ENCODE measurements at places on chromosomes 3 and 15.
A peak's percentile ranks its signal among the peaks of the same experiment; 100 is the strongest.

DNA sequence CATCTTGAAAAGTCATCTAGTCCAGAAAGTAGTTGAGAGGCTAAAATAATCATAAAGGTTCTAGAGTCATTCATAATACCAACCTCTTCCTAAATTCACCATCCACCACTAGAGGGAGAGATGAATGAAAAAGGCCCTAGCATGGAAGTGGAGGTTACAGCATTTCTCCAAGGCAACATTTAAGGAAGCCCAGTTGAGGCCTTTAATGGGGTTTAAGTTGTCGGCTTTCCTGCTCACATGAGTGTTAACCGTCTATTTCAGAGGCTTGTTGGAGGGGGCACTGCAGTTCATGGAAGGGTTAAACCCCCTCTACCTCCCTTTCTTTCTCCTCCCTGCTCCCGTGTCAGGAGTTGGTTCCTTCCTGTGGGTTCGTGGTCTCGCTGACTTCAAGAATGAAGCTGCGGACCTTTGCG is 3.8 kb upstream of the SLCO3A1 start:
- no peak for DNase-seq

GRCh38 chr3:115151921-115152320 is 4.8 kb upstream of the ZBTB20 start:
- DNase-seq: no peak

- no peak for DNase-seq
Measured at GRCh38 chr15:35206060-35206675, 121.1 kb upstream of the NANOGP8 start.

- no peak for DNase-seq
Measured at GRCh38 chr3:62888180-62888579, 13.0 kb upstream of the CADPS start.

DNA sequence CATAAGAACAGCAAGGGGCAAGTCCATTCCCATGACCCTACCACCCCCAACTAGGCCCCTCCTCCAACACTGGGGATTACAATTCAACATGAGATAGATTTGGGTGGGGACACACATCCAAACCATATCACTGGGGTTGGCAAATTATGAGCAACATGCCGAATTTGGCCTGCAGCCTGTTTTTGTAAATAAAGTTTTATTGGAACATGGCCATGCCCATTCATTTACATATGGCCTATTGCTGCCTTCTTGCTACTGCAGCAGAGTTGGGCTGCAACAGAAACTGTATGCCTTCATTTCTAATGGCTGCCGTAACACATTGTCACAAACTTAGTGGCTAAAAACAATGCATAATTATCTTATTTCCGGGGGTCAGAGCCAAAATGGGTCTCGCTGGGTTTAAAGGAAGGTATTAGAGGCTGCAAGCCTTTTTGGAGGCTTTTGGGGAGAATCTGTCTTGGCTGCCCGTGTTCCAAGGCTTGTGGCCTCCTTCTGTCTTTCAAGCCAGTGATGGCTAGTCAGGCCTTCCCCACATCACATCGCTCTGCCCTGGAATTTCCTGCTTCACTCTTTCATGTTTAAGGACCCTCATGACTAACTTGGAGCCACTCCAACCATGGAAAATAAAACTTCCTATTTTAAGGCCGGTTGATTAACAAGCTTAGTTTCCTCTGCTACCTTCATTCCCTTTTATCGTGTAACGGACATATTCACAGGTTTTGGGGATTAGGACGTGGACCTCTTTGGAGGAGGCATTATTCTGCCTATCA is 428.5 kb upstream of the PROK2 start:
- DNase-seq: no peak

- DNase-seq: no peak
Measured at GRCh38 chr3:139578783-139579182, 39.2 kb upstream of the RBP1 start.

DNA sequence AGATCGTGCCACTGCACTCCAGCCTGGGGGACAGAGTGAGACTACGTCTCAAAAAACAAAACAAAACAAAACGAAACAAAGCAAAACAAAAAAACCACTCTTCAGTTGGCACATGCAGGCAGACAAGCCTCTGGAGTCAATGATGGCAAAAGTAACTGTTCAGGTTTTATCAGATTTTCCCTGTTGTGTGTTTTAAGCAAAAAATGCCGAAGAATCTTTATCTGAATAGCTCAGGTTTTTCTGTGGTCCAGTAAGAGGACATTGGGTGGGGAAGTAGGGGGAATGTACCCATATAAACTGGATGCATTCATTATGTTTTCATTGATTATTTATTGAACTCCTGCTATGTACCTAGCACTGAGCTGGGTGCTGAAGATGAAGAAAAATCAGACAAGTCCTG is 20.8 kb upstream of the BCL2A1 start:
- no peak for DNase-seq

DNA sequence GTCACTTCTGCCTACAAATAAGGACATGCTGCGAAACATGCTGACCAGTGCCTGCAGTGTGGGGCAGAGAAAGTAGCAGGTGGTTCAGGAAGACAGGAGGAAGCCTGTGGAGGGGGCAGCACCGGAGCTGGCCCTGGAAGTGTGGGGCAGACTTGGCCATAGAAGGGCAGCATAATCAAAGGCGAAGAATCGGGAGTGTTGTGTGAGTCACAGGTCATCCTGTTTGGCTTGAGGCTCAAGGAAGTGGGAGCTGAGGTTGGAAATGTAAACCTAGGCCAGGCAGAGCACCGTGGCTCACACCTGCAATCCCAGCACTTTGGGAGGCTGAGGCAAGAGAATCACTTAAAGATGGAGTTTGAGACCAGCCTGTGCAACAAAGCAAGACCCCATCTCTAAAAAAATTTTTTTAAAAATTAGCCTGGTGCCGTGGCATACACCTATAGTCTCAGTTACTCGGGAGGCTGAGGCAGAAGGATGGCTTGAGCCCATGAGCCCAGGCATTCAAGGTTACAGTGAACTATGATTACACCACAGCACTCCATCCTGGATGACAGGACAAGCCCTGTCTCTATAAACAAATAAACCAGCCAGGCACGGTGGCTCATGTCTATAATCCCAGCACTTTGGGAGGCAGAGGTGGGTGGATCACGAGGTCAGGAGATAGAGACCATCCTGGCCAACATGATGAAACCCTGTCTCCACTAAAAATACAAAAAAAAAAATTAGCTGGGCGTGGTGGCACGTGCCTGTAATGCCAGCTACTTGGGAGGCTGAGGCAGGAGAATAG is 54.0 kb downstream of the FAM43A start:
- no peak for DNase-seq

- no peak for DNase-seq
Measured at GRCh38 chr3:64000453-64001055, 22.7 kb downstream of the PSMD6 start.

DNA sequence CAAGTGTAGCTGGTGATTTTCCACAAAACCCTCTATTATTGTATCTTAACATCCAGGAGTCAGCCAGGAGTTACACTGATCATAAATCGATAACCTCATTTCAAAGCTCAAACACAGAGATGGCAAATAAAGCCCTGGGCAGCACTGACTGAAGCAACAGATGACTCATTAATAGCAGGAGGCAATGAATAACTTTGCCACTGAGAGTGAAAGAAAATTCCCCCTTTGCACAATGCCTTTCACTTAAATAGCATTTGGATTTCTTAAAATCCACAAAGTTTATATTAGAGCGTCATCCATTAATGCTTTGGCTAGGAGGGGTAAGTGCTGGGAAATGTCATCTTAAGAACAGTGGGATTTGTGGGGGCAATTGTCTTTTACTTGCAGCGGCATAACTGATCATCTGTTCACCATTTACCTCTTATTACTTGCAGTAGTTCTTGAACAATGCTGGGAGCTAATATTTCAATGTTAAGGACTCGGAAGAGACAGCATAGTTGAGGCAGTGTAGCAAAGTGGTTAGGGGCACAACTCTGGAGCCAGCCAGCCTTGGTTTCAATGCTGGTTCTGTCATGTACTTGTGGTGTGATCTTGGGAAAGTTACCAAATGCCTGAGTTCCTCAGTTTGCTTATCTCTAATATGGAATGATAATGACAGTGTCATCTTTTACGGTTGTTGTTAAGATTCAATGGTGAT is 630.4 kb upstream of the TBL1XR1 start:
- DNase-seq: no peak

DNA sequence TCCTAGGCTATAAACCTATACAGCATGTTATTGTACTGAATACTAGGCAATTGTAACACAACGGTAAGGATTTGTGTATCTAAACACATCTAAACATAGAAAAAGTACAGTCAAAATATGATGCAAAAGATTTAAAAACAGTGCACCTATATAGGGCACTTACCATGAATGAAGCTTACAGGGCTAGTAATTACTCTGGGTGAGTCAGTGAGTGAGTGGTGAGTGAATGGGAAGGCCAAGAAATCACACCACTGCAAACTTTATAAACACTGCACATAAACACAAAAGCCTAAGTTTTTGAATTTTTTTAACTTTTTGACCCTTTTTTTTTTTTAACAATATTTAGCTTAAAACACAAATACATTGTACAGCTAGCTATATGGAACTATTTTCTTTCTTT is 204.7 kb upstream of the CTNNB1 start:
- no peak for DNase-seq

DNA sequence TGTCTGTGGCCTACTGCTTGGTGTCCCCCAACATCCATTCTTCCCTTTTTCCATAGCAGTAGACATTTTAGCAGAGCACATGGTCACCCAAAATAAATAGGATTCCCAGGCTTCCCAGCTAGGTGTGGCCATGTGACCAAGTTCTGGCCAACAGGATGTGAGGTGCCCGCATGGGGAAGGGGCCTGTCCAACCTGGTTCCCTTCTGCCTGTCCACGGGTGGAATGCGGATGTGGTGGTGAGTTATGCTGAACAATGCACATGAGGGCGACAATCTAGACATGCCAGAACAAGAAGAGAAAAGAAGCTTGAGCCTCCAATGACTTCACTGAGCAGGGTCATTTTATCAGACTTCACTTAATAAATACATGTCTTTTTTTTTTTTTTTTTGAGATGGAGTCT is 77.6 kb upstream of the DLG1 start:
- no peak for DNase-seq

DNA sequence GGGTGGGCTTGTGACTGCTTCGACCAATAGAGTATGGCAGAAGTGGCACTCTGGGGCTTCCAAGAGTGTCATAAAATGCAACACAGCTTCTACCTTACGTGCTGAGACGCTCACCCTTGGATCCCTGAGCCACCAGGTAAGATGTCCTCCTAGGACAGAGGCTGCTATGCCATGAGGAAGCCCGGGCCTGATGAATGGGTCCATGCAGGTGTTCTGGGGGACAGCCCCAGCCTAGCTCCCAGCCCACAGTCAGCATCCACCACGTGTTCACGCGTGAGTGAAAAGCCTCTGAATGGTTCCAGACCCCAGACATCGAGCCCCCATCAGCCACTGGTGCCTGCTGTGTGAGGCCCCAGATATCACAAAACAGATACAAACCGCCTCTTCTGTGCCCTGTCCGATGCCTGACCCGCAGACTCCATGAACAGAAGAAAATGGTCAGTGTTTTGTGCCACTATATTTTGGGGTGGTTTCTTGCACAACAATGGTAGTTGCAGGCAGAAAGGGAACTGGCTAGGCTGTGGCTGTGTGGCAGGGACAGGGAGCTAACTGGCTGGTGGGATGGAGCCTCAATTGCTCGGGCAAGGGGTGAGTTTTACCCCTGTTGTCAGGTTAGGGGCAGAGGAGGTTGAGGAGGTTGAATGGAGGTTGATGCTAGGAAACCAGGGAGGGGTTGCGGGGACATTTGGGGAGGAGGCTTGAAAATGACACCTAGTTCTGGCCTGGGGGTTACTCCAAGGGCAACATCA is 92.2 kb downstream of the LINGO1 start:
- no peak for DNase-seq

- no peak for DNase-seq
Measured at GRCh38 chr3:113985541-113985940, 37.7 kb downstream of the ZDHHC23 start.

GRCh38 chr3:11724615-11725339 is 81.1 kb upstream of the VGLL4 start:
- DNase-seq: no peak

GRCh38 chr15:100947760-100948429 is 28.7 kb downstream of the LRRK1 start:
- no peak for DNase-seq

DNA sequence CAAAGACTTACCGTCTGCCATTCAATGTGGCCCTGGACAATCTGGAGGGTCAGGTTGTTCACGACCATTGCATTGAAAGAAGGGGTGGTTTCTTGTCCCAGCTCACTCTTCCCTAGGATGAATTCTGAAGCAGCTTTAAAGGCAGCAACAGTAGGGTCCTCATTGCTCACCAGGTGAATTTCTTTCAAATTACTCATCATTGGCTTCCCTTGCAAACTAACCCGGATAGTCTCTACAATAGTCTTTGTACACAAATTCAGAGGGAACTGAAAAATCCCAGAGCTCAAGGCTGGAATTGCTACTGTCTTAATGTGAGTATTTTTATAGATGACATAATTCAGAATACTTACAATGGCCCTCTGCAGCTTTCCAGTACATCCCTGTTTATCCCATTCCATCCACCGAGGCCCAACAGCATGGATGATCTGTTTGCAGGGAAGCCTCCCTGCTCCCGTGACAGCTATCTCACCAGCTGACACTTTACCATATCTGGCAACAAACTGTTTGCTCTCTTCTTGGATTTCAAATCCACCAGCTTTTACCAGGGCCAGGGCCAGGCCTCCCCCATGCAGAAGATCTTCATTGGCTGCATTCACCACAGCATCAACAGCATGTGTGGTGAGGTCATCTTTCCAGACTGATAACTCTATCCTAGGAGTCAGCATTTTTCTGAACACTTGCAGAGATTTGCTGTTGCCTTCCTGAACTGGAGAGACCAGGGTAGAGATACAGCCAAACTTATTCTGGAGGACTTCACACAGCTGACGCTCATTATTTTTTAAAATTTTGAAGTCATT is 8.6 kb downstream of the PARP9 start:
- no peak for DNase-seq

DNA sequence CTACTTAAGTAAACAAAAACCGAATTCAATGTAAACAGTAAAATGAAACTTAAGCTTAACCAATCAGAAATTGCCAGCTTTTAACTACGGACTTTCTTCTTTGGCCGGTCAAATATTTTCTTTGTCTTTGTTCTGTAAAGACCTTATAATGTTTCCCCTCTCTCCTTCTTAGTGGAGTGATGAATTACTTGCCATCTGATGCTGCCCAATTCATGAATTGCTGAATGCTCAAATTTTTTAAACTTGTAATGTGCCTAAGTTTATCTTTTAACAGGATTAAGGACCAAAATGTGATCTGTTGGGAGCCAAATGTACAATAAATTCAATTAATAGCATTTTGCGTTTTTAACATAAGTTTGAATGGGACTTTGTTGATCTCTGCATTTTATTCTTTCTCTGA is 345.8 kb upstream of the CBLB start:
- no peak for DNase-seq

- DNase-seq: peak; percentile 33
Measured at GRCh38 chr15:45635191-45635638, 386 bp downstream of the SQOR start.

GRCh38 chr3:131360191-131360755 is 21.3 kb upstream of the NUDT16 start:
- DNase-seq: no peak

GRCh38 chr15:52278636-52279367 is 16.8 kb downstream of the MYO5C start:
- DNase-seq: no peak
